ENCODE measurements at places on chromosomes 2 and 18. TPM values are rescaled to one million over a fixed set of nuclear protein-coding genes. Genes with fewer than 3 reads are reported as not detected.

DNA sequence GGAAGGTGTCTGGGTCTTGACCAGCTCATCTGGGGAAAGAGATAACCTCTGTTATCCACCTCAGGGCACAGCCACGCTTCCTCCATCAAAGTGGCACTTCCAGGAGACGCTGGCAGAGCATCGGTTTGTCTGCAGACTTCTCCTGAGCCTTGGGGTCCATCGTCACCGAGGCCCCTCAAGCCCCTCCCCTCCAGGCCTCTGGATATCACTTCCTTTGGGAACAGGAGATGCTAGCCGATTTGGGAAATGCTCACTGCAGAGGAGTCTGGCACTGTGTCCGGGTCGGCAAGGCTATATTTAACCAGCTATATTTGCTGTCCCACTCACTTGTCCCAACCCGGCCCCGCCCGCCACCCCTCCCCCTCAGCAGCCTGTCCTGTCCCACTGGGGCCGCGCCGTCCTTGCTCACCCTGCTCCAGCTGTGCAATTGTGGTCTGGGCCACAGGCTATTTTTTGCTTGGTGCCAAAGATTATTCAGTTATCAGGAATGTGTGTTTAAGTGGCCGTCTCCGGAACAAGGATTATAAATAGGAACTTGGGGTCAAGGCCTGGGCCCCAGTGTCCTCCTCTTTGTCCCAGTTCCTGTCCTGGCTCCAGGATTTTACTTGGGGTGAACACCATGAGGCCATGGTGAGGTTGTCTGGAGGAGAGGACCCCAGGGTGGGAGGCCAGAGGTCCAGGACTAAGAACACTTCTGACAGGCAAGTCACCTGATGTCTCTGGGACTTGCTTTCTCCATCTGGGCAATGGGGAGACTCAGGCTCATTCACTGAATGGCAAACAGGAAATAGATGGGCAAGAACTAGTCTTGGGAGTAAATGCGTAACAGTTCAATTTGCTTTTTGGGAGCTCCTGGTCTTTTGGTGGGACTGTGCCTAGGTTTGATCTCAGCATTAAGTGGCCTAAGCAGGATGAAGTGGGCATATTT lies 263.6 kb downstream of the DYSF start:
- peak overlapping the region; percentile 84 for H3K27ac ChIP-seq
- H3K27me3 ChIP-seq = no peaks in the 10 kb centered on the region
- H3K4me3 ChIP-seq = no peak overlapping the region
- peak; percentile 99 for DNase-seq
- peaks cover 86% of the 10 kb centered on the region for H3K4me1 ChIP-seq

GRCh38 chr2:203535784-203536585 lies 884 bp upstream of the RAPH1 start:
- no peaks in the 10 kb centered on the region for H3K36me3 ChIP-seq
- H3K27me3 ChIP-seq = no peaks in the 10 kb centered on the region
- no peak for DNase-seq
- H3K27ac ChIP-seq = peak overlapping the region; percentile 87

The C1QL2 gene
- total RNA-seq = not detected

The ATP6V1B1 gene
- not detected for total RNA-seq

GRCh38 chr2:1628893-1629292 lies 115.4 kb downstream of the PXDN start:
- no peak overlapping the region for H3K27ac ChIP-seq
- peaks cover 3% of the 10 kb centered on the region for H3K27me3 ChIP-seq
- DNase-seq = peak; percentile 63
- H3K4me3 ChIP-seq = no peak overlapping the region
- H3K4me1 ChIP-seq = no peaks in the 10 kb centered on the region
- H3K36me3 ChIP-seq = no peaks in the 10 kb centered on the region

GRCh38 chr2:157359628-157360027 lies 34.0 kb upstream of the ERMN start:
- H3K27me3 ChIP-seq = no peaks in the 10 kb centered on the region
- H3K4me3 ChIP-seq = no peak overlapping the region
- no peaks in the 10 kb centered on the region for H3K4me1 ChIP-seq
- DNase-seq = no peak
- H3K36me3 ChIP-seq = no peaks in the 10 kb centered on the region
- H3K27ac ChIP-seq = no peak overlapping the region

DNA sequence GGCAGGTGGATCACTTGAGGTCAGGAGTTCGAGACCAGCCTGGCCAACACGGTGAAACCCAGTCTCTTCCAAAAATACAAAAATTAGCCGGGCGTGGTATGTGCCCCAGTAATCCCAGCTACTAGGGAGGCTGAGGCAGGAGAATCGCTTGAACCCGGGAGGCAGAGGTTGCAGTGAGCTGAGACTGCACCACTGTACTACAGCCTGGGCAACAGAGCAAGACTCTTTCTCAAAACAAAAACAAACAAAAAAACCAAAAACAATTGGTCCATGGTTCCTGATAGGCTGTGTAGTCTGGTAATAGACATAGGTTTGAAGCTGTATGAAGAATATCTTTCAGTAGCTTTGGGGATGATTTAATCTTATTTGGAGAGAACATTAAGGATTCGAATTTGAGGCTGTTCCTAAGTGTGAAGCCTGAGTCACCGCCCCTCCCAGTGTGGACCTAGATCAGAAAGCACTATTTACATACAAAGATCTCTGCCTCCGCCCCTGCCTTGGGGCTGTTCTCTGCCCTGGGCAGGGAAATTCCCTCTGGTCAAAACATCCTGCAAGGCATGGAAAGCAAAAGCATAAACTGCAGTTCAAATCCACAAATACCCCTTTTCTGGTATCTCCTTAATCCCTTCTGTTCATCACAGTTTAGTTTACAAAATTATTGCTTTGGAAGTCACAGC lies 52.8 kb upstream of the PMAIP1 start:
- no peaks in the 10 kb centered on the region for H3K36me3 ChIP-seq
- no peak overlapping the region for H3K4me3 ChIP-seq
- no peak for DNase-seq
- no peak overlapping the region for H3K27ac ChIP-seq
- H3K4me1 ChIP-seq = no peaks in the 10 kb centered on the region
